Ovary (tissue), 10 donors: ENCODE measurements at places on chromosomes 3 and 15. TPM values are rescaled to one million over a fixed set of nuclear protein-coding genes. Genes with fewer than 3 reads are reported as not detected.

GRCh38 chr15:60972866-60973265, 256.2 kb downstream of the RORA start:
- no peak for DNase-seq

DNA sequence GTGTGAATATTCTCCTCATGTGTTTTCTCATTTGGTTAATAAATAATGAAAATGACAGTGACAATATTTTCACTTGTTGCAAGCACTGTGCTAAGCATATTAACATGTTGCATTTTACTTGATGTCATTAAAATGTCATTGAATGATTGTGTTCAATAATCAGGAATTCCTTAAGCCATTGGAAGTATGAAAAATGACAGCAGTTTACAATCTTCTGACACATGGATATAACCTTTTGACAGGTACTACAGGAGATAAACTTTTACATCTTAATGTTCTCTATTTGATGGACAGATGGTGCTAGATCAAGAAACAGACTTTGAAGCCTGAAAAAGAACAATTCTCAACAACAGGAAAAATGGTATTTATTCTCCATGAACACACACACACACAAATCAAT, 1138.3 kb downstream of the ROBO2 start:
- no peak for DNase-seq

DNA sequence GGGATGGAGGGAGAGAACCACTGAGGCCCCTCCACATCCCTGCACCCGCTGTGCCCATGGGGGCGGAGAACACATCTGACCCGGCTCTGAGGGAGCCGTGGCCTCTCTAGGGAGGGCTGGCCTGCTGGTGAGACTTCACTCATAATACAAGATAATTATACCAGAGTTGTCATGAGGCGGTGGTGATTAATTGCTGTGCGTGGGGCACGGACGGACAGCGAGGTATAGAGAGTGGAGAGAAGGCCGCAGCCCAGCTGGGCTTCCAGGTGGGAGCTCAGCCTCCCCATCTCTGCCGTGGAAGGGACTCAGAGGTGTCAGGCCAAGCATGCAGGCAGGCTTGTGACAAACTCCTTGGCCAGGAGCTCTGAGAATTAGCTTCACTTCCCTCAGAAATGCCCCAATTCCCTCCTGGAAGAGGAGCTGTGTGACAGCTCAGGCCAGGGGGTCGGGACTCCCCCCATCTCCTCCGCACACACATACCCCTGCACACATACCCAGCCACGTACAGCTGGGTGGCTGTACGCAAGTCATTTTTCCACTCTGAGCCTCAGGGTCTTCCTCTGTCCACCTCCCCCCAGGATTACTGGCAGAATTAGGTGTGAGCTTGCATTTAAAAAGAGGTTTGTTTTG, 6.0 kb upstream of the GATA2 start:
- DNase-seq = no peak

- no peak for DNase-seq
Observed at GRCh38 chr15:87667643-87668042, 588.9 kb downstream of the NTRK3 start.

- no peak for DNase-seq
Observed at GRCh38 chr3:121096953-121097352, 188.9 kb downstream of the STXBP5L start.

DNA sequence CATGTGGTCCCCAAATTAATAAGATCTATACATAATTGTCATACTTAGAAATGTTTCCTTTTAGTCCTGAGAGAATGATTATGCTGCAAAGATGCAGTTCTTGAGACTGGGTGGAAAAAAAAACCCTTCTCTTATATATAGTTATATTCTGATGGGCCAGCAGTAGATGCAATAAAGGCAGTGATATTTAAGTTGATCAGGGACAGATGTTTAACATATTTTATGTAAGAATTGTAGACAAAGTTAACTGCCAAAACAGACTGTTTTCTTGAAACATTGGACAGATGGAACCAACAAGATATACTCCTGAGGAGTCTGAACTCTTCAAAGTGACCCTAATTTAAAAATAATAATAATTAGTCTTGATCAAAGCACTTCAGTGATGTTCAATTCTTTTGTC, 172.0 kb upstream of the LRIG1 start:
- DNase-seq = no peak

DNA sequence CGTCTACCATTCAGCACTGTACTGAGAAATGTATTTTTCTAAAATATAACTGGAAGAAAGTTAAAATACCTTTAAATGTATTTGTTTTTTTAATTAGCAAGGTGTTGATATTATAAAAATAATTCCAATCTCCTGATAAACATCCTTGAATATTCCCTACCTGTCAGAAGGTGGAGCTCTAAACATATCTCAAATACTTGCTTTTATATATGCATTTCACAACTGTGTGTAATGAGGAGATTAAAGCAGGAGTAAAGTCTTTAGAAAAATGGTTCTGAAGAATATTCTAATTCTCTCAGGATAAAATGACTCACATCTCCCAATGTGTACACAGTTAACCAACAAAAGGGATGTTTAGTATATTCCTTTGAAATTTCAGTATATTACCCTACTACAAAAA, 422.7 kb downstream of the PLCL2 start:
- DNase-seq = no peak

DNA sequence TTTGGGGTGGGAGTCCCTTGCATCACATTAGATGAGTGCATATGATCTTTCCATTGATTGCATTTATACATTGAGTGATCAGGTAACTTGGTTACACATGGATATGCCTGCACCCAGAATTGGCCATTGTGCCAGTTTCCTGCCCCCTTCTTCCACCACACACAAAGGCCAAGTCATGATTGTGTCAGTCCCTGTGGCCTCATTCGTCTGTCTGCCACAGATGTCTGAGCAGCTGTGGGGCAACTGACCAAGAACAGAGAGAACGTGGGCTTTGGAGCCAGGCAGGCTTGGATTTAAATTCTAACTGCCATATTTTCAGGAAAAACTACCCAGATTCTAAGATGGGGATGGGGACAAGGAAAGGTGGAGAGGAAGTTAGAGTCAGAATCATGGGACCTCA, 27.0 kb downstream of the CCNL1 start:
- no peak for DNase-seq

DNA sequence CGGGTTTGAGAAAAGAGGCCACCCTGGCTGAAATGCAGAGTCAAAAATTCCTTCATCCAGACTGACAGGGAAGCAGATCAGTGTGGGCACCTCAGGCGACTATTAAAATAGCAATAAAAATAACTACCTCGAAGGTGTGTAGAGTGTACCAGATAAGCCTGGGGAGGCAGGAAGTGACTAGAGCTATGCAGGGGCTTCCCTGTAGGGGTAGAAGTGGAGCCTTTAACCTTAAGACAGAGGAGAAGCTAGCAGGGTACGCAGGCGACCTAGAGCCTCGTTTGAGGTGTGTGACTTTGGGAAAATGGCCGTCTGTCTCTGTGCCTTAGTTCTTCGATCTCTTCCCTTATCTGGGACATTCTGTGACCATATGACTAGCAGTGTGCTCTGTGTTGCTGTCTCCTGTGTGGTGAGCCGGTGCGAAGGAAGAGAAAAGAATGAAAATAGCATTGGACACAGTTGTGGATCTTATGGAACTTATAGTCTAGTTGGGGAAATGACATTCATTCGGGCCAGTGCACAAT, 17.6 kb downstream of the BHLHE40 start:
- DNase-seq = no peak

DNA sequence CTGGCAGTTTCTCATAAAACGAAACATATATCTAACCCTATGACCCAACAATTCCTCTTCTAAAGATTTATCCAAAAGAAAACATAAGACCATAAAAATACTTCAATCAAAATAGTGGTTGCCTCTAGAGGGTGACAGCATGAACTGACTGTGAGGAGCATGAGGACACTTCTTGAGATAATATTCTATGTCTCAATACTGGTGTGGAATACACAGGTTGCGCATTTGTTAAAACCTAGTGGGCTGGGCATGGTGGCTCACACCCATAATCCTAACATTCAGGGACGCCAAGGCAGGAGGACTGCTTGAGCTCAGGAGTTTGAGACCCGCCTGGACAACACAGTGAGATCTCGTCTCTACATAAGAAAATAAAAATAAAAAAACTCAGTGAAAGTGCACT, 57.3 kb downstream of the HERC1 start:
- no peak for DNase-seq

- no peak for DNase-seq
Observed at GRCh38 chr3:60424942-60425341, 826.3 kb downstream of the FHIT start.

- no peak for DNase-seq
Observed at GRCh38 chr15:54119051-54119450, 140.8 kb downstream of the UNC13C start.

DNA sequence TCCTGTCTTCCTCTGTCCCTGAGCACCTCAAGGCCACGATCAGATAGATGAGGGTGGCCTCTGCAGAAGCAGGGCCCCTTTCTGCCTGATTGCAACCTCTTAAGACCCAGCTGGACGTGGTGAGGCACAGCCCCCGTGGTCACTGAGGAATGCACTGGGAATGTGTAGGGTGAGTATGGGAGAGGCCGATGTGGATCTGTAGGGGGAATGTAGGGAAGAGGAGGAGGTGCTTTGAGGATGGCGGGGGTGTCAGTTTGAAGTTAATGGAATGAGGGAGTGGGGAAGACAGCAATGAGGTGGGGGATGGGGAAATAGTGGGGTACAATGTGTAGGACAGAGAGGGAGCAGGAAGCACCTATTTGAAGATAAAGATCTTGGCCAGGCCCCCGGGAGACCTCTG, 785 bp upstream of the IQCF5 start:
- DNase-seq = no peak

The RAB27A gene
- total RNA-seq = 8.6 TPM

The ITIH1 gene
- total RNA-seq = 0.53 TPM

The ACTC1 gene
- 2.9 TPM for total RNA-seq

The DALRD3 gene
- total RNA-seq = 21.1 TPM

The CMTM8 gene
- 1.3 TPM for total RNA-seq
